ENCODE measurements at places on chromosomes 7 and 10.

DNA sequence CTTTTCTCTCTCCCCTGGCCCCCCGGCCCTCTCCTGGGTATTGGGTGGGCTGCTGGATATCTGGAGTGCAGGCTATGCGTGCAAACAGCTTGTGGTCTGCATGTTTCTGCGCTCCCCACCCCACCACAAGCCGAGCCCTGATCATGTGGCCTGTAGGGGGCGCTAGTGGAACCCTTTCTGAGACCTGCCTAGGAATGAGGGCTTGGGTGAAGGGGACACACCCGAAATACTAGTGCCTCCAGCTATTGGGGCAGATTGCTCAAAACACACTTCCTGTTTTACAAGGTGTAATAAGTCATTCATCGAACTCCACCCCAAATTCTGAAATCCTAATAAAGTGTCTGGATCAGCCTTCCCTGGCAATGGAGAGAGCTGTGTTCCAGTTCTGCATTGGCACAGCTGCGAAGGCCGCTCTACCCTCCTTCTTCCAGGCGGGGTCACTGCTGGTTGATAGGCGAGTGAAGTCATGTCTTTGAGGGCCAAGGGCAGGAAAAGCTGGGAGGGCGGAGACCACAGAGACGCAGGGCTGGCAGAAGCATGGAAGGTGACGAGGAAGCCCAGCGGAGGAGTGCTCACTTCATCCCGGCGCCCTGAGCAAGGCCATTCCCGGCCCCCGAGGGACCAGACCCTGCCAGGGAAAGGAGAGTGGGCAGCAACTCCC lies 19.8 kb upstream of the PRRT4 start:
- no peak for DNase-seq

- DNase-seq, result peak; percentile 93
Observed at GRCh38 chr10:22849077-22849805, 78.6 kb upstream of the ARMC3 start.

- DNase-seq, result peak; percentile 28
Observed at GRCh38 chr10:33273295-33274002, 61.0 kb downstream of the NRP1 start.

DNA sequence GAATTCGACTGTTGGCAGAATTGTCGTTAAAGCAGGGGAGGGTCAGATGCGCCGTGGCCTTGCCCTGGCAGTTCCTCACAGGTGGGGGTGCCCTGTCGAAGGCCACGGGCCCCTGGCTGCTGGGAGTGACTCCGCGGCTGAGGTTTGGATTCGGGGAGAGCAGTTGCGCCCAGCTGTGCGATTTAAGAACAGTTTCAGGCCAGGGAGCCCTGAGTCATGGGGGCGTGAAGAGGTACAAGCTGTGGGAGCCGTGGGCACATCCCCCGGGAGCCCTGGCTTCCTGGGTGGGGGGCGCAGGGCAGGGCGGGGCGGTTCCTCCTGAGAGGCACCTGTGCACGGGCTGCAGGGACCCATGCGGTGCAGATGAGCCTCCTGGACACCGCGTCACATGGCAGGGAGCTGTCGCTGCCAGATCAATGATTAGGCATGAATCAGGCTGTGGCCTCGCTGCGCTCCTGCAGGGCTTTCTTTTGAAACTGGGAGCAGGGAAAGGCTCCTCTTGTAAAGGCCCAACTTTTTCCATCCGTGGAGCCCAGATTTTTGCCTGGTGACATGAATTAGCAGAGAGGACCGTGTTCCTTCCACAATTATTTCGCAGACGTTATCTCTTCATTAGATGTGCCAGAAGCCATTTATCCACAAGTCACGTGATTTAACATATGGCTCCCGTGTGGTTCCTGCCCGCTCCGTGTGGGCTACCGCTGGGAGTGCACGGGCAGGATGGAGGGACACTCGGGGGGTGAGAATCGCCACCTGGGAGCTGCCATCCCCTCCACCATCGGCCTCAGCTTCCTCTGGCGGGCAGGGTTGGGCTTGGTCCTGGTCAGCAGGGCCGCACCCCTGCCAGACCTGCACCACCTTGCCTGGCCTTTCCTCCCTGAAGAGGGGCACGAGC lies 918 bp downstream of the PWWP2B start:
- DNase-seq, result peak; percentile 56

- no peak for DNase-seq
Observed at GRCh38 chr10:127996586-127996985, 89.7 kb downstream of the PTPRE start.

- no peak for DNase-seq
Observed at GRCh38 chr10:13873196-13873595, 286.4 kb downstream of the PRPF18 start.

DNA sequence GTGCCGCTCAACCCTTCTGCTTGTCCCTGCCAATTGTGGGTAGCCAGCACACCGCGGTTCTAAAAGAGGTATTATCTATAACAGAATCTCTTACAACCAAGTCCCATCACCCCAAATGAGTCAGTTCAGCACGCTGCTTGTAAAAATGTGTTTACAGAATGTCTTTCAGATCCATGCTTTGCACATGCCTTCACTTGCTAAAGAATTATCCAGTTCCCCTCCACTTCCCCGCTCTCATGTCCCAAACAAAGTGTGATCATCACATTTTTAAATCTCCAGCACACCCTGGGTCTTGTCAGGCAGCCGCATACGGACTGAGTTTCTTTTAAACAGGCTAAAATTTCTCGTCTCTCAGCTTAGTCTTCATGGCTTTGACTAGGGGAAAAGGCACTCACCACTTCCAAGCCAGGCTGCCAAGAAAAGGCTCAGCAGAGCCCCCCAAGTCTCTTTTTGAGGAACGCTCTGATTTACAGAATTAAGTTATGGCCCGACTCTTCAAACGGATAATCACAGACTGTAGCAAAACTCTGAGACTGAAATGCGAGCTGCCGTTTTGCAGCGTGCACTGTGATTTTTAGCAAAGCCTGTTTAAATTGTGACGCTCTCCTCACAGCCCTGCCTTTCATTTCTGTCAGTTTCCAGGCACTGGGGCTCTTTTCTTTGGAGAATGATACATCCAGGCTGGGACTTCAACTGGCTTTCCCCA lies 29.8 kb upstream of the FGFR2 start:
- no peak for DNase-seq

- no peak for DNase-seq
Observed at GRCh38 chr10:4834898-4835405, 8.9 kb downstream of the AKR1E2 start.

DNA sequence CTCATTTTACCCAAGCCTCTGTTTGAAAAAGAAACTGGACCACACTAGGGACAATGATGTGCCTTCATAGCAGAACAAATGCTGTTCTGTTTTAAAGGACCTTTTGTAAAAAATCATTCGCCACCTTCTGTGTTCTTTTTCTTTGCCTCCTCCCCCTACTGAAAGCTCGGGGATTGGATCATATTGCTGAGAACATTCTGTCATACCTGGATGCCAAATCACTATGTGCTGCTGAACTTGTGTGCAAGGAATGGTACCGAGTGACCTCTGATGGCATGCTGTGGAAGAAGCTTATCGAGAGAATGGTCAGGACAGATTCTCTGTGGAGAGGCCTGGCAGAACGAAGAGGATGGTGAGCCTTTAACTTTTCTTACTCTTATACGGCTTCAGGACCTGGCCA lies 62.2 kb downstream of the POLL start:
- no peak for DNase-seq

GRCh38 chr7:33738260-33738935 lies 166.9 kb upstream of the BMPER start:
- DNase-seq, result no peak

- no peak for DNase-seq
Observed at GRCh38 chr10:26386781-26387180, 51.4 kb upstream of the APBB1IP start.

DNA sequence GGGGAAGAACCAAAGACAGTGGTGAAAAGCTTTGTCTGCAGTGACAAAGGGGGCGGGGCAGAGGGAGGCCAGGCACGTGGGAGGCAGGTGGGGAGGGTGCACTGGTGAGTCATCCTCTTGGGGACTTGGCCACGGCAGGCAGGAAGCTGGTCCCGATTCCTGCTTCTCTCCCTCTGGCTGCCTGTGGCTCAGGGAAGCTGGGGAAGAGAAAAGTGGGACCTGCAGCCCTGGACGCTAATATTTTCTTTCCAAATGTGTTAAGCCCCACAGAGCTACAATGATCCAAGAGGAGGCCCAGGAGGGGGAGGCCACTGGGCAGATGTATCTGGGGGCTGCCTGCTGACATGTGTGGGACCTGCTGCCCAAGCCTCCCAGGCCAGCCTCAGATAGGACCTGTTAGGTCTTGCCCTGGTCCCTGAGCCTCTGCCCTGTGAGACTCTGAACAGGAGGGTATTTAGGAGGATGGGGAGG lies 231.8 kb downstream of the KCNMA1 start:
- DNase-seq, result no peak
